Stimulated activated CD4-positive, alpha-beta T cell treated with anti-CD3 and anti-CD28 coated beads, Interleukin-15, amount 100 ng/mL, for 1 hour (primary cell): ENCODE measurements at places on chromosomes 1 and 21.

DNA sequence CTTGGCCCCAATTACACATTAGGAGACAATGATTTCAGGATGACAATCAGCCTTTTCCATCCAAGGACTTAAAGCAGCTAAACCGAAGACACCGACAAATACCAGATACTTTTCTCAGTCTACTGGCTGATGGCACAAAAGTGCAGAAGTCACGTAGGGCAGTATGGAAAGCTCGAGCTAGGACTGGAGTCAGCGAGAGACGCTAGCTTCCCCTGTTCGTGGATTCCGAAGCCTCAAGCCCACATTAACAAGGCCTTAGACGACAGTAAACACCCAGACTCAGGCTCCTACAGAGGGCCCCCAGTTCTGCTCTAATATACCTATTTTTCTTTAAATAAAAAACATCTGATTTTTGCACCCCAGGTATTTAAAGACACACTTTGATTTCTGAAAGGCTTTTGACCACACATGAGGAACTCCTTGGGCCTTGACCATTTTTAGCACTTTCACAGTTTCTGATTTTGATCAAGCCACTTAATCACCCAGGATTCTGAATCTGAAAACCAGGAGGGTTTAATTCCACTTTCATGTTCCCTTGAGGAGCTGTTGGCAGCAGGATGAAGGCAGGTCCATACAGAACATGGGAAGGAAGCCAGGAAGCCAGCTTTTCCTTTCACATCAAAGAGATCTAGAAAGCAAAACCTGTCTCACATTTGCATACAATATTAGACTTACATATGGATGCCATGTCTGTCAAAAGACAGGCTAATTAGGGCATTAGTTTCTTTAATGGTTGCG is 204.1 kb downstream of the GABPA start:
- no peak for DNase-seq

GRCh38 chr1:193183019-193183627 is 3.3 kb downstream of the B3GALT2 start:
- no peak for DNase-seq

GRCh38 chr21:35565204-35565611 is 495.1 kb downstream of the SETD4 start:
- no peak for DNase-seq

DNA sequence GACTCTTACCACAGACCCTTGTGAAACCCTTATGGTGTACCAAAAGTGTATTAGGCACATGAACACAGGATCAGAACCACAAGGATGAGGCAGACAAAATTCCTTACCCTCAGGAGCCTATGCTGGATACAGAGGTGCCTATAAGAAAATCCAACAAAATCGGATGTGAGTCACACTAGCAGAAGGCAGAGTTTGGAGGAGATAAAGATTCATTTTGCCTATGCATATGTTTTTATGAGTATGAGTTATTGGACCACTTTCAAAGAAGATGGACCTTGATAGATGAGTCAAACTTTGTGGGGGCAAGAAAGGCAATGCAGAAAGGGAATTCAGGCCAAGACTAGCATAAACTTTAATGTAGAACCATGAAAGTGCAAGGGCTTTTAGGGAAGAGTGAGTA is 17.0 kb downstream of the CAMK1G start:
- DNase-seq = no peak

DNA sequence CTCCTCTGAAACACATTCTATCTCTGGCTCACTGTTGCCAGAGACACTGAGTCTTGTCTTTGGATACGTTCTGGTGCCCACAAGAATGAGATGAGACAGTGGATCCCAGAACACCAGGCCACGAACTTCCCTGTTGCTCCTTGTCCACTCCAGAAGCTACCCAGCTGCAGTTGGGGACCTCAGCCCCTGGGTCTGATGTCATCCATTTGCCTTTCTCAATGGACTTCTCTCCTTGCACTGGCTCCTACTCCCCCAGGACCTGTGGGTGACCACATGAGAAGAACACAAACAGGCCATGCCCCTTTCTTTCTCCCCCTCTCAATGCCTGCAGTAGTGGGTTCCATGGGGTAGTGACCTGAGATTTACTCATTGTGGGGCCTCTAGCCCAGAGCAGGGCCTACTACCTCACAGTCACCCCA is 5.9 kb downstream of the NBPF1 start:
- DNase-seq = no peak

DNA sequence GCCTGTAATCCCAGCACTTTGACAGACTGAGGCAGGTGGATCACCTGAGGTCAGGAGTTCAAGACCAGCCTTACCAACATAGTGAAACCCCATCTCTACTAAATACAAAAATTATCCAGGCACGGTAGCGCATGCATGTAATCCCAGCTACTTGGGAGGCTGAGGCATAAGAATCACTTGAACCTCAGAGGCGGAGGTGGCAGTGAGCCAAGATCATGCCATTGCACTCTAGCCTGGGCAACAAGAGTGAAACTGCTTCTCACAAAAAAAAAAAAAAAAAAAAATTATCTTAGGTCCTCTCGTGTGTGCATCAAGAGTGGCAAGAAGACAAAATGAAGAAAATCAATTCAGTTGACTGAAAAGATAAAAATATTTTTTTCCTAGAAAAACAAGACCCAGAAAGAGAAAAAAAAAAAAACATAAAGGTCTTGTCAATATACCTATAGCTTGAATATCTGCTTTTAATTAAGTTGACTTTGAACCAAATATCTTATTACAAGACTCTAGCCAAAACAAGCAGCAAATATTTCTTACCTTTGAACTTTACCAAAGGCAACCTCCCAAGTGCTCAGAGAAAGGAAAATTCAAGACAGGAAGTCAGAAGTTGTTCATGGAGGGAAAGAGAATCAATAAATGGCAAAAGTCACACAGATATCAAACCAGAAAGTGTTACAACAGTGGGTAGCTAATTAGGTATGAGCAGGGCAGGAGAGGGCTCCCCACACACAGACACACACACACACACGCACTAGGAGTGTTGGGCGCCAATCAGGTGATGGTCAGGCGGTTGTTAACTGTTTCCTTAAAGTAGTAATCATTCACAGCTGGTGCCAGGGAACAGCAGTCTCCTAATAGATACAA is 29.6 kb downstream of the ITLN2 start:
- DNase-seq = no peak

GRCh38 chr1:31183927-31184554 is 55.6 kb downstream of the NKAIN1 start:
- no peak for DNase-seq

DNA sequence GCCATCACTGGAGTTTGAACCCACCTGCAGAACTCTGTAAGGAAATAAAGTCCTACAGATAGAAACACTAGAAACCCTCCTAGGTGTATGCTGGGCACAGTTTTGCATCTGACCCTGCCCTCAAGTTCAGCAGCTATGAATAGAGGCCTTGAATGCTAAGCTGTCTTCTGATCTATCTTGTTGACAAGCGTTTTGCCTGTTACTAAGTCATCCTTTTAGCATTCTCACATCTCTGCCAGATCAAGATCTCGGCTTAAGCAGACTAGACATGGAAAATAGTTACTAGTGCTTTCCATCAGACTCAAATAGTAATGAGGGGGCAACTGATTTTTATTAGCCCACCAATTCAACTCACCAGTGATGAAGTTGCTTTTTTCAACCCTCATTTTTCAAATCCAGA is 10.5 kb downstream of the TBX15 start:
- DNase-seq = no peak

- no peak for DNase-seq
These were observed 771 bp downstream of the ABCD3 start for GRCh38 chr1:94418664-94419655.

DNA sequence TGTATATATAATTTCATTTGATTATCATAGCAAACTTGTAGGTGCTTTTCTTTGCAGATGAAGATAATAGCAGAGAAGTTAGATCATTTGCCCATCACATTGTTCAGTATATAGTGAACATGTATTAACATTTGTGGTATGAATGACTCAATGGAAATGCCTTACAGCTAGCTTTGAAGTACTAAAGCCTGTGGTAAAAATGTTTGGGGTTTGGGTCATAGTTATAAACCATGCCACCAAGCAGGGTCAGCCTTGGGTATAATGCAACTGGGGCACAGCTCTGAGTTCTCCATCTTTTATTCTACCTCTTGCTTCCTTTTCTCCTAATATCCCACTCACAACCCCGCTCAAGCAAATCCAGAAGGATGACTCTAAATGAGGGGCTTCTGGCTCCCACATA is 141.6 kb downstream of the KCNT2 start:
- no peak for DNase-seq

DNA sequence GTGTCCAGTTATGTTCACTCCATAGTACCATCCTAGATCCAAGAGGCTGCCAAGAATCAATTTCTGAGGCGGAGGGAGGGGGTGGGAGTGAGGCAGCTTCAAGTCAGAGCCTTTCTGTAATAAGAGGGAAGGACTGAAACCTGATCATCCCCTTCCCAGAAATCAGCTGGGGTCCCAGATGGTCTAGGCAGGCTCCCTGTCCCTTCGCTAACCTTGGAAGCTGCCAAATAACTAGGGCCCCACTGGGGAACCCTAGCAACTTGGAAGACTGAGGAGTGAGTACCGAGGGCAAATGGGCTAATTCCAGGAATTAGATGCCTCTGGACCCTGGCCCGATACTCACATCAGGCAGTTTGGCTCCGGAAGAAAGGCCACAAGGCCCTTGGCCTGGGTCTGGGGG is 113.3 kb downstream of the NAV1 start:
- DNase-seq = no peak

- DNase-seq = no peak
These were observed 437.0 kb upstream of the PROX1 start for GRCh38 chr1:213550804-213551203.

- no peak for DNase-seq
These were observed 322.9 kb downstream of the SETD4 start for GRCh38 chr21:35737449-35737848.

GRCh38 chr1:68221001-68221979 is 11.0 kb downstream of the WLS start:
- DNase-seq = no peak

GRCh38 chr1:186812570-186812969 is 16.2 kb upstream of the PLA2G4A start:
- DNase-seq = no peak

GRCh38 chr1:92536980-92537884 is 50.5 kb upstream of the GFI1 start:
- DNase-seq = no peak

DNA sequence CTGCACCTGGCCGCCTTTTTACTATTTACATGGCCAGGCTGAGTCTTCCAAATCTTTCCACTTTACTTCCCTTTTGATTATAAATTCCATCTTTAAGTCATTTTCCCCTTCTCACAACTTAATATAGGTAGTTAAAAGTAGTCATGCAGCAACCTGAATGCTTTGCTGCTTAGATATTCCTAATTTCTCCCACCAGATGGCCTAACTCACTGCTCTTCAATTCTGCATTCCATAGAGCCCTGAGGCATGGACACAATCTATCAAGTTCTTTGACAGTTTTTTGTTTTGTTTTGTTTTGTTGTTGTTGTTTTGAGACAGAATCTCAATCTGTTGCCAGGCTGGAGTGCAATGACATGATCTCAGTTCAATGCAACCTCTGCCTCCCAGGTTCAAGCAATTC is 21.7 kb upstream of the FAAH start:
- DNase-seq = no peak

GRCh38 chr1:74247881-74248528 is 12.8 kb downstream of the TNNI3K start:
- no peak for DNase-seq

GRCh38 chr1:202862679-202863560 is 26.0 kb downstream of the RABIF start:
- no peak for DNase-seq

- DNase-seq = no peak
These were observed 171.0 kb downstream of the ZZZ3 start for GRCh38 chr1:77511440-77511840.

DNA sequence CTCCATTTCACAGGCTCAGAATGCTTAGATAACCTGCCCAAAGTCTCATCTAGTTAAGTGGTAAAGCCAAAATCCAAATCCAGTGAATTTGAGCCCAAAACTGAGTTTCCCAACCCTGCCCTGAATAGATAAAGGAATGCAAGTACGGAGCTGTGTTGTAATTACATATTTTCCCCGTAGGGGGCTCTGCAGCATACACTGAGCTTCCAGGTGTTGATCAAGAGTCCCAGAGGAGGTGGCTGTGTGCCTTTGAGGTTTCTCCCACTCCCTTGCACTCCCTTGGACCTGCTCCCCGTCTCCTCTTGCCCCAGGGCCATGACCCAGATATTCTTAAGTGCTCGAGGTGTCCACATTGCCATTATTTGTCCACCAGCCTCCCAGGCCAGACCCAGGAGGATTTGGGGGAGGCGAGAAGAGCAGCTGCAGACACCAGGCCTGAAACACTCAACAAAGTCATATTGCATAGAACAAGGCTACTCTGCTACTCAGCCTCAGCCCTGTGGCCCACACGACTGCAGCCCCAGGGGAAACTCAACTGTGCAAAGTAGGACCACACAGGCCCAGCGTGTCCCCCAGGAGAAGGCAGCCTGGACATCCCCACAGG is 18.4 kb upstream of the LY9 start:
- DNase-seq = no peak

DNA sequence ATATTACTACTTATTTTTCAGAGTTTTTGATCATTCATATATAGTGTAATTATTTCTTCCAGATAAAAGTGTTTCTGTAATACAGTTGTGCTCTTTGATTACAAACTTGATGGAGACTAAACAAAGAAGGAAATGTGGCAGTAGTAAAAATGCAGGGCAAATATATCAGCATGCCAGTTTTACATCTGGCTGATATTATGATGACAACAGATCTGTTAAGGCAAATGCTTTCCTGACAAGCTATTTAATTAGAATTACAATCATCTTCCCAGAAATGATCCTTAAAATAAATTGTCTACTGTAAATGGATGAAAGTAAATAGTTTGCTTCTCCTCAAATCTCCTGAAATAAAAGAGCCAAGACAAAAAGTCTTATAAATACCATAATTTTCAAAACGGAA is 1659.8 kb downstream of the BRINP3 start:
- DNase-seq = no peak

DNA sequence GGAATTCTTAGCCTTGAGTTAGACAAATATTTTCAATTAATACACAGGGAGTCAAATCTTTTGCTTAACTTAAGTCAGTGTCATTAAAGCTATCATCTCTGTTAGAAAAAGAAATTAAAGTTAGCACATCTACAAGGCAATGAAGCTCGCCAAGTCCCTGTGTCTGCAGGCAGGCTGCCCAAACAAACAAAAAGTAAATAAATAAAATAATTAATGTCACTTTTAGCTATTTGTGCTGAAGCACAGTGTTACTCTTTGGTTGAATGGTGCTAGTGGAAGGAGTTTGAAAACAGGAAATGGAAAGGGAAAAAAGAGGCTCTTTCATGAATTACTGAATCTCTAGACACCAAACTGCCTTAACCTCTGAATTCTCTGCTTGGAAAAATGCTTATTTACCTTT is 37.1 kb upstream of the COL11A1 start:
- no peak for DNase-seq

DNA sequence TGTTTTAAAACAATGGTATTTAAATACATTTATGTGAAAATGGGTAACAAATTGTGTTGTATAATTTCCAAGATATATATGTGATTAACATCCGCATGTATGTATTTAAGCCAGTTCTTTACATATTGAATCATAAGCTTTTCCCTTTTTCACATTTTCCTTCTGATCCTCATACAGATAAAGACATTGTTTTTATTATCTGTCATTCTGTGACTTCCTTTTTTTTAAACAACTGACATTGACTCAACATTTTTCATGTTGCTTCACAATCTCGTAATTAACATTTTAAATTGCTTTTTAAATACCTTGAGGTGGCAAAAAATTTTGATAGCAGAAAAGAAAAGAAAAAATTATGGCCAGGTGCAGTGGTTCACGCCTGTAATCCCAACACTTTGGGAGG is 1.4 kb downstream of the STXBP3 start:
- DNase-seq = no peak
